LoVo (cell line): ENCODE measurements at places on chromosomes 13 and 19.

- peak; percentile 20 for DNase-seq
Measured at GRCh38 chr13:37960427-37960826, 90.9 kb upstream of the TRPC4 start.

DNA sequence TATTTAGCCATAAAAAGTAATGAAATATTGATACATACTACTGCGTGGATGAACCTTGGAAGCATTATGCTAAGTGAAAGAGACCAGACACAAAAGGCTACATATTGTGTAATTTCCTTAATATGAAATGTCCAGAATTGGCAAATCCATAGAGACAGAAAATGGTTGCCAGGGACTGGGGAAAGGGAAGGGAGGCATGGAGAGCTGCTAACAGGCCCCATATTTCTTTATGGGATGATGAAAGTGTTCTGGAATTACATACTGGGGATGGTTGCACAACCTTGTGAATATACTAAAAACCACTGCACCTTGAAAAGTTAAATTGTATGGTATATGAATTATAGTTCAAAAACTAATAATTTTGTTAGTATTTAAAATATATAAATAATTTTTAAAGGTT is 3.6 kb downstream of the IFT88 start:
- no peak for DNase-seq

GRCh38 chr13:92188574-92188973 is 790.2 kb downstream of the GPC5 start:
- no peak for DNase-seq

GRCh38 chr13:113028336-113029060 is 59.5 kb downstream of the MCF2L start:
- no peak for DNase-seq

DNA sequence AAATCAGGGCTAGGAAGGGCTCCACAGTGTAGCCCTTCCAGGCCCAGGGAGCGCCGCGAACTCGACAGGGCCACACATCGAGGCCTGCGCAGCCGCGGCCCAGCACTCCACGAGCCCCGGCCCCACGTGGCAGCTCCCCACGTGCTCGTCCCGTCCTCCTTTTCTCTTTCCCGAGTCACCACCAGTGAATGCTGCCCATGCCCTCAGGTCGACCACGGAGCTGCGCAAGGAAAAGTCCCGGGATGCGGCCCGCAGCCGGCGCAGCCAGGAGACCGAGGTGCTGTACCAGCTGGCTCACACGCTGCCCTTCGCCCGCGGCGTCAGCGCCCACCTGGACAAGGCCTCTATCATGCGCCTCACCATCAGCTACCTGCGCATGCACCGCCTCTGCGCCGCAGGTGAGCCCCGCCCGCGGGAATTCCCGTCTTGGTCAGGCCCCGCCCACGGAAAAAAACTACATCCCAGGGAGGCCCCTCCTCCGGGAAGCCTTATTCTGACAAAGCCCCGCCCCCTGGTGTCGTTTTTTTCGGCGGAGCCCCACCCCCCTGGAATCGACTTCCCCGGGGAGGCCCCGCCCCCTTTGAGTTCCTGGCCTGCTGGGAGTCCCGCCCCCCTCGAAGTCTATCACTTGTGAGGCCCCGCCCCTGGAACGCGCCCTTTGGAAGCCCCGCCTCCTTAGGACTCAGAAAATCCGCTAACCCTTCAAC is 7.0 kb downstream of the HIF3A start:
- peak; percentile 77 for DNase-seq

- DNase-seq = no peak
Measured at GRCh38 chr13:50742968-50743367, 100.5 kb downstream of the DLEU7 start.

GRCh38 chr19:1653300-1653628 is 849 bp upstream of the TCF3 start:
- DNase-seq = no peak

DNA sequence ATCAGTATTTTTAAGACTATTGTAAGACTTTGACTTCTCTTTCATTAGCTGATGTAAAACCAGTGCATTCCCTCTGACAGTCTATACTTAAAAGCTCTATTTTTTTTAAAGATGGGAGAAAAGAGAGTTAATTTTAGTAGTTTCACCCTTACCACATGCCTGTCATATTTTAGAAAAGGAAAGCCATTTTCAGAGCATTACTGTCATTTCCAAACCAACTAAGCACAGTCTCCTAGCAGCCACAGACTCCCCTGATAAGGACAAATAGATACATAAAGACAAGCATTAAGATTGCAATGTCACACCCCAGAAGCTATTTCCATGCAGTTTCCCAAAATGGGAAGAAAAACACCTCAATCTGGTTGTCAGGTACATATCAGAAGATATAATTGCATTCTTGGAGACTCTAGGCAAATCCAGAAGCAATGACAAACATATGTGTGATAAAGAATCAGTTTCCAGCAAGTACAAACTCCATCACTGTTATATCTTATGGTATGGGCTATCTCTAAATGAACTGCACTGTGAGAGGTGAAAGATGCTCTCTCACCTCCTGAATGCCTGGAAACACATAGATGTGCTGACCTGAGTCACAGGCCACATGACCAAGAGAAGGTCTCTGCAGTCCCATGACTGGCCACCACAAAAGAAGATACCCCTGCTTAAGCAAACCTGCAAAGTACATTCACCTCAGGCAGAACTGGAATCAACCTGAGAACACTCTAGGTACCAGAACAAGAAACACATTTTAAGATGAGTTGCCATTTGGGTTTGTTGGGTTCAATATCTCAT is 303.3 kb downstream of the POU4F1 start:
- DNase-seq = no peak

- no peak for DNase-seq
Measured at GRCh38 chr19:28594737-28595136, 618.2 kb downstream of the UQCRFS1 start.

DNA sequence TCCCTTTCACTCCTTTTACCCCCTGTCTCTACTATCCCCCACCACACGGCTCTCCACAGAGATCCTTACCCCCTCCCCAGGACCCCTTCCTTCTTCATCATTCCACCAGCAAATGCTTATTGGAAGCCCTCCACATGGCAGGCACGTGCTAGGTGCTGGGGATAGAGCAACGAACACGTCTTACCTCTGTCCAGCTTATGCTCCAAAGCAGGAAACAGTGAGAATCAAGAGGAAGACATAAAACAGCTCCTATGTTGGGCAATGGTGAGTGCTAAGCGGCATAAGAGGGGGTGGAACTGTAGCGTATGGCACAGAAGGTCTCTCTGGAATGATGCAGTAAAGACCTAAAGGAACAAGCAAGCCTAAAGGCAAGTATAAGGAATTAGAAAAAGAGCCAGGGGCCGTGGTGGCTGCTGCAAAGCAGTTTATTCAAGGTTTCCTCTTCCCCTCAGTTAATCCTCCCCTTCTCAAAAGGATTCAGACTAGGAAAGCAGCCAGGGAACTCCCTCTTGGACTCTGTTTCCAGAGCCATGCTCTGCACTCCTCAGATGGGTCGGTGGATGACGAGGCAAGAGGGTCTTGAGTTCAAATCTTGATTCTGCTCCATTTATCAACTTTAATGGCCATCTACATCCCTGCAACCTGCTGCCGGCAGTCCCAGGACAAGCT is 289.4 kb downstream of the FOXO1 start:
- DNase-seq = no peak

- DNase-seq = no peak
Measured at GRCh38 chr13:28447206-28447605, 47.7 kb downstream of the FLT1 start.
